ENCODE measurements at places on chromosomes 1 and 21.
A peak's percentile ranks its signal among the peaks of the same experiment; 100 is the strongest.

GRCh38 chr1:164937291-164937690 lies 378.3 kb downstream of the PBX1 start:
- DNase-seq, result no peak

DNA sequence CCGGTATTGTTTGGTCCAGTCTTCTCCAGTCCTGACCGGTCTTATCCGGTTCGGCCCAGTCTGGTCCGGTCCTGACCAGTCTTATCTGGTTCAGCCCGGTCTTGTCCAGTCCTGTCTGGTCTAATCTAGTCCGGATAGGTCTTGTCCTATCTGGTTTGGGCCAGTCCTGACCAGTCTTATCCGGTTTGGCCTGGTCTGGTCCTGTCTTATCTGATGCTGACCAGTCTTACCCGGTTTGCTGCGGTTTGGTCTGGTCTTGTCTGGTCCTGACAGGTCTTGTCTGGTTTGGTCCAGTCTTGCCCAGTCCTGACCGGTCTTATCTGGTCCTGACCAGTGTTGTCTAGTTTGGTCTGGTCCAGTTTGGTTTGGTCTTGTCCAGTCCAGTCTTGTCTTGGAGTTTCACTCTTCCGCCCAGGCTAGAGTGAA lies 30.1 kb downstream of the DHX9 start:
- no peak for DNase-seq

DNA sequence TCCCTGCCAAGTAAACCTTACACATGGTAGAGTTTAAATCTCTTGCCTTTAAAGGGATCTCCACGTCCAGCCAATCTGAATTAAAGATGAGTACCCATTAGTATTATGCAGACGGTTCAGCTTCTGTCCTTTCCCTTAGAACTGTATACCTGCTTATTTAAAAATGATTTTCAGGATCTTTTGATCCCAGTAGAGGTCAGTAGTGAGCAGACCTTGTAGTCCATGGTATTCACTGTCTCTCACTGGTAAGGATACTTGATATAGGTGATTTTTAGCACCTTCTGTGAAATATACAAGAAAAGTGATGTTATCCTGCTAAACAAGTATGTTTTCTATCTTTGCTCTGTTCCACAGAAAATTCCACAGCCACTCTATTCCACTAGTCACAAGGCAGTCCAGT lies 1211.6 kb upstream of the ADGRL4 start:
- DNase-seq, result no peak

GRCh38 chr1:182718311-182718710 lies 33.9 kb upstream of the RGS8 start:
- no peak for DNase-seq

DNA sequence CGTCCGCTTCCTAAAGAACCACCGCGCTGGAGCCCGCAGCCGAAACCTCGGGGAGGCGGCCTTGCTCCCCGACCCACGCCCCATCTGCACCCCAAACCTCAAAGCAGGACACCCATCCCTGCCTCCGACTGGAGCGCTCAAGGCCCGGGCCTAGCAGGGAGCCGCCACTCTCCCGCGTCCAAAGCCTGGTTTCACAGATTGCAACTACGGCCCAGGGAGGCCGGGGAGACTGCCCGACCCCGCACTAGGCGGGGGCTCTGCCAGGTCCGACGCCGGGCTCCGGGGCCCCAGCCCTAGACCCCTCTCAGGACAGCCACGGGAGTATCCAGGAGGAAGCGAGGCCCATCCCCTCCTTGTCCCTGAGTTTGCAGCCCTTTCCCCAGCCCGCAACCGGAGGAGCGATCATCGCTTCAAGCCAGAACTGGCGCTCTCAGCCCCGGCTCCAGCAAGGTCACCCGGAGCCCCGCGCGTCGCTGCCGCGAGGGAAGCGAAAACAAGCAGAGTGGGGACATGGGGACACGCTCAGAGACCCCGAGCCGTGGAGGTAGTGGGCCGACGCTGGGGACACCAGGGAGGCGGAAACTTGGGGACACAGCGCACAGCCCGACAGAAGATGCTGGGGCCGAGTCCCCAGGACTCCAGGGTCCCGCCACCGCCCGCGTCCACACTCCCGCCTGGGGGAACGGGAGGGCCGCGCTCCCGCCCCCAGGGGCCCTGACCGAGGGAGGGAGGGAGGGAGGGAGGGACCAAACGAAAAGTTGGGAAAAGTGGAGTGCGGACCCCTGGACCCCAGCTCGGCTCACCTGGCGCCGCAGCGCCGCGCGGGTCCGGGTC lies 433 bp downstream of the TMEM200B start:
- DNase-seq, result peak; percentile 28

- no peak for DNase-seq
These were observed 83.8 kb downstream of the RHOU start for GRCh38 chr1:228818928-228819630.

DNA sequence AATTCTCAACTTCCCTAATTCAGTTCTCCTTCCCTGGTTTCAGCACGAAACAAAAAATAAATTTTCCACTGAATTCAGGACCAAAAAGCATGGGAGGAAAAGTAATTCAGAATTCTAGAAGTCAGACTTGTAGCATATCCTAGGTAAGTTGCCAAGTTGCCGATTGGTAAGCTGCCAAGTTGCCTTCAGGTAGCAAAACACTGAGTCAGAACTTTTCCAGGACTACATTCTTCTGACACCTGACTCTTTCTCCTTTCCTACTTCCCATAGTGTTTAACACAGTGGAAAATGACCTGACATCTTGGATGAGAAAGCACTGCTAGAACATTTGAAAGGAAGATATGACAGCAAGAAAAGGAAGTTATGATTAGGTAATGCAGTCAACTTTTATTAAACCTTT lies 322.8 kb downstream of the SPATA17 start:
- DNase-seq, result no peak

DNA sequence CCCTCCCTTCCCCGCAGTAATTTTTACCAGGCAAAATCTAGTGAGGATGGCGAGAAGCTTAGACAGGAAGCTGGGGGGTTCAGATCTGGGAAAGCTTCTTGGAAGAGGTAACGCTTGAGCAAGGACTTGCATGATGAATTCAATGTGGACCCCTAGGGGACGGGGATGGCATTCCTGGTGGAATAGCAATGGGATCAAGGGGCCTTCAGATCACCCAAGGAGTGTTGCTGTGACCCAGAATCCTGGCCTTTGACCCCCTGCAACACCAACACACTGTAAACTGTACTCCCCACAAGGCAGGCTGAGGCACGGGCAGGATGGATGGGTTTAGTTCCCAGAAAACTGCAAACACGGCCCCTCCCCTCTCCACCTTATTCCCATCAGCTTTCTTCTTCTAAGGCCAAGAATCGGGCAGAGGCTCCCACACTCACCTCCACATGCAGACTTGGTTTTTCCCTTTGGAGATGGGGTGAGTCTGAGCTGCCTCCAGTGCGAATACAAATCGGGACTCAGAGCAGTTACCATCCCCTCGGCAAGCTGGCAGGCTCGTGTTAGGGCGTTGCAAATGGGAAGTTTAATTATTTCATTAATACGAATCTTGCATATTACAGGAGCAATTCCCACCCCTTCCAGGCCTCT lies 20.1 kb downstream of the DISP3 start:
- DNase-seq, result no peak

GRCh38 chr1:198798923-198799386 lies 160.1 kb downstream of the PTPRC start:
- no peak for DNase-seq

DNA sequence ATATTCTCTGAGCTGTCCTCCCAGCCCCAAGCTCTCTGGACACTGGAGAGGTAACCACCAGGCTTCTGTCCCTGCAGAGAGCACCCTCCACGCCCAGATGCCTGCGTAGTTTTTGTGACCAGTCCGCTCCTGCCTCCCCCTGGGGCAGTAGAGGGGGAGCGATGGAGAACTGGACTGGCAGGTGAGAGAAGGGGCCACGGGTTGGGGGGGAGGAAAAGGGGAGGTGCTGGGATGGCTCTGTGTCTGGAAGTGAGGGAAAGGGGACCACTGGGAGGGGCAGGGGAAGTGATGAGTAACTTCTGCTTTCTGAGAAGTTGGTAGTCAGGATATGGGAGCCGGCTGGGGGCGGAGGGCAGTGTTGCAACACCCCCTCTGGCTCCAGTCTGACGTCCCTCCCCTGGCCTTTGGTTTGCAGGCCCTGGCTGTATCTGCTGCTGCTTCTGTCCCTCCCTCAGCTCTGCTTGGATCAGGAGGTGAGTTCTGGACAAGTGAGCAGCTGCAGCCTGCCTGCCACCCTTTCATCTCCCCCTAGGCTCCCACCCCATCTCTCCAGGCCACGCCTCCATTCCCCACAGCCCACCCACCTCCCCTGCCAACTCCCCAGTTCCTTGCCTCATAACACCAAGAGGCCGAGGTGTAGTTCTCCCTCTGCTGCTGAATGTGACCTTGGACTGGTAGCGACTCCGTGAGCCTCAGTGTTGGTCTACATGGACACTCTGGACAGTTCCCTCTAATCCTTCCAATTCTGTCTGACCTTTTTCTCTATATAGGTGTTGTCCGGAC lies 3.1 kb downstream of the ADAMTSL4 start:
- DNase-seq, result no peak

GRCh38 chr1:38533772-38534472 lies 325.6 kb downstream of the RRAGC start:
- DNase-seq, result no peak

DNA sequence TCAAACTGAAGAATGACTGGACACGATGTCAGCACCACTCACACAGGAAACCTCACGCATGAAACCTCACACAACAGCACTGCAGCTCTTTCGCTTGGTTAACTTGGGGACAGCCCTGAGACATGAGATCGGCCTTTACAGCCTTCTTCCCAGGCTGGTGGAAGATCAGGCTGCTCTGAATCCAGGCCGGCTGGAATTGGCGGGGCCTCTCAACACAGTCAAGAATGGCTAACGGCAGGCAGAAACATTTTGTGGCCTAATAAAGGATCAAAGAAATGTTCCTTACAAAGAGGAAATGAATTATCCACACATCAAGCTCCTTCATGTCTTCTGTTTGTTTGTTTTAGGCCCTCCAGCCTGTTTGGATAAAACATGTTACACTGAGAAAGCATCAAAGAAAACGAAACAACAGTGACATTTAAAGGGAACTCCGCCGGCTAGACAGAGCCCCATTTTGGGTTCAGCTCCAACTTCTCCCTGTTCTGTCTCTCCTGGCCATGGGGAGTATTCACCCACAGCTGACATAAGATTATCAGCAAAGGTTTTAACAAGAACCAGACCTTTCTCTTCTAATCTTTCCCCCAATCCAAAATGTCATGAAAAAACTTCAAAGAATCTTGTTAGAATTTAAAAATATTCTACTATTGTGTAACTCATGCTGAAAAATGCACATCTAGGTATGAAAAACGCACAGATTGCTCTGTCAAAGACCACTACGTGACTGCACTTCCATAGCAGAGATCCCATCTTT lies 131.2 kb downstream of the SLC45A1 start:
- DNase-seq, result no peak

- no peak for DNase-seq
These were observed 1784.5 kb downstream of the MRPL39 start for GRCh38 chr21:23822760-23823159.

DNA sequence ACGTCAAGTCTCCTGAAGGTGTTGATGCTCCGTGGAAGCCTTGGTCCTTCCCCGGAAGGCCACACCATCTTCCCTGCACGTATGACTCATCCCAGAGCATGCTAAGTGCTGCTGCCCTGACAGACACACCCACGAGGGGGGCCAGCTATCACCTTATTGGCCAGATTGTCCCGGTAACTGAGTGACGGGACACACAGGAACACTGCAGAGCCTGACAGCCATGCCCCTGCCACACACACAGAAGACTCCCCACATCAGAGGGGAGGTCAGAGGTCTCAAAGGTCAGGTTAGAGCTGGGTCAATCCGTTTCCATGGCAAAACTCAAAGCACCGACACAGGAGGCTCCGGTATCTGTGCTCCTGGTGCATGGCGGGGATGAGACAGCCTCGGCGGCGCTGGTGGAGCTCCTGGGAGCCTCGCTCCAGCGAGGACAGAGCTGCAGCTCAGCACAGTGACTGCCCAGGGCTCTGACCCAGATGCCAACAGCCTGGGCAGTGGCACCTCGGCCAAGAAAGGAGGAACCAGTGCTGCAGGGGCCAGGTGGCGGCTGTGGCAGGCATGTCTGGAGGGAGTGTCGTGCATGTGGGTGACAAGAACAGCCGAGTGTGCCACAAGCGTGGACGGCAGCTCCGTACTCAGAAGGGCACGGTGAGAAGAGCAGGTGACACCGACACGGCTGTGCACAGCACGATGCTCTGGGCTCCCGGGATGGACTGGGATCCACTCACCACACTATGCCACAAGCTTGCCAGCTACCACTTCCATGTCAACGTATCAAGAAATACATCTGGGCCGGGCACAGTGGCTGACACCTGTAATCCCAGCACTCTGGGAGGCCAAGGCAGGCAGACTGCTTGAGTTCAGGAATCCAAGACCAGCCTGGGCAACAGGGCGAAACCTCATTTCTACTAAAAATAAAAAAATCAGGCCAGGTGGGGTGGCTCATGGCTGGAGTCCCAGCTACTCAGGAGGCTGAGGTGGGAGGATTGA lies 14.8 kb upstream of the TMEM240 start:
- no peak for DNase-seq

DNA sequence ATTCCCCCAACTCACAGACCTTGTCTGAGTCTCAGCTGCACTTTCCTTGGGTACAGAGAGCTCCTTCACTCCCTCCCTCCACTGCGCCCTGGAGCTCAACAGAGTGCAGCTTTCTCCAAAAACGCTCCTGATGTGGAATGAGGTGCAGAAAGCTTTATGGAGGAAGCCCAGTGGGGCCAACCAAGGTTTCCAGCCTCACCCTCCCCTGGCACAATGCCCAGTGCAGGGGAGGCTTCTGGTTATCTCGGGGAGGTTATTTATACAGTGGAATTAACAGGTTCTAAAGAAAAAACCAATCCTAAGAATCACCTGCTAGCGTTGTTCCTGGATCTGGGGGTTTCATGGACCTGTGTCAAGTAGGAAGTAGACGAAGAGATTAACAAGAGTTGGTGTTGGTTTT lies at the start of gene ITLN1:
ITLN1 (minus strand) TSS at position 139 of the 400 bp plus-strand sequence. CDS start 303 bp downstream, outside the sequence.
- no peak for DNase-seq

GRCh38 chr1:74357756-74358155 lies 122.6 kb downstream of the TNNI3K start:
- no peak for DNase-seq

Measured in activated CD4-positive, alpha-beta T cell treated with anti-CD3 and anti-CD28 coated beads, Interleukin-2, amount 50 U/mL, for 1 hour (primary cell).